ENCODE measurements at places on chromosomes 13 and 19.

- DNase-seq: peak; percentile 74
These were observed 545 bp downstream of the NACC1 start for GRCh38 chr19:13118424-13119193.

GRCh38 chr13:79625517-79625916 is 144.6 kb downstream of the NDFIP2 start:
- no peak for DNase-seq

DNA sequence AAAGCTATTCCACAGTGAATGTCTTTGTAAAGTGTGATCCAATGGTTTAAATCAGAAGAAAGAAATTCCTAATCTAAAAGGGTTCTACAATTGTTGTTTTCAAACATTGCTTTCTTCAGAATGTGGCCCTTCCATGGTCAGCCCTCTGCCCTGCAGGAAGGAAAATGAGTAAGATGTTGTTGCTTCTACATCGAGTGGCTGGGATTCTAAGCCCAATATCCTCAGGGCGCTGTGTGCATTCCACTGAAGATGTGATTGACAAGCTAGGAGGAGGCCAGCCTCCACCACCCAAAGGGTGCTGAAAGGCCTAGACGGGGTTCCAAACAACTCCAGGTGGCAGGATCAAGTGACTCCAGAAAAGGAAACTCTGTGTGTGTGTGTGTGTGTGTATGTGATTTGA is 316.9 kb upstream of the TSHZ3 start:
- DNase-seq: no peak

DNA sequence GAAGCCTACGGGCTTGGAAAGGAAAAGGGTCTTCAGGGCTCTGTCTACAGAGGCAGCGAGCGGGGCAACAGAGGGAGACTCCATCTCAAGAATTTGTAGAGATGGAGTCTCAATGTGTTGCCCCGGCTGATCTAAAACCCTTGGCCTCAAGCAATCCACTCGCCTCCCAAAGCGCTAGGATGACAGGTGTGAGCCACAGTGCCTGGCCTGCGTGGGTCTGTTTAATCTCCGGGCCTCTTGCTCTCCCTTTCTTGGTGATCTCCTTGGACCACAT is 8.1 kb downstream of the RPS9 start:
- DNase-seq: no peak

DNA sequence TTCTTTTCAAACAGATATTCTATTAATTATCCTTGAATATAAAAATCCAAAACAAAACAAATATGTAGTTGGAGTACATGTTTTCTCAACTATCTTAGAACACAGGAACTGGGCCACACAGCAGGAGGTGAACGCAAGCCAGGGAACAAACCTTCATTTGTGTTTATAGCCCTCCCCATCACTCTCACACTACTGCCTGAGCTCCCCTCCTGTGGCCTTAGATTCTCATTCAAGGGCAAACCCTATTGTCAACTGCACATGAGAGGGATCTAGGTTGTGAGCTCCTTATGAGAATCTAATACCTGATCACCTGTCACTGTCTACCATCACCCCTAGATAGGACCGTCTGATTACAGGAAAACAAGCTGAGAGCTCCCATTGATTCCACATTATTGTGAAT is 427.1 kb upstream of the PRR20A start:
- no peak for DNase-seq

- no peak for DNase-seq
These were observed 81.7 kb downstream of the KLF12 start for GRCh38 chr13:74052402-74052928.

Data from GM12891 (cell line).